GM13977 (cell line): ENCODE measurements at places on chromosomes 12 and 14.
A peak's percentile ranks its signal among the peaks of the same experiment; 100 is the strongest.

DNA sequence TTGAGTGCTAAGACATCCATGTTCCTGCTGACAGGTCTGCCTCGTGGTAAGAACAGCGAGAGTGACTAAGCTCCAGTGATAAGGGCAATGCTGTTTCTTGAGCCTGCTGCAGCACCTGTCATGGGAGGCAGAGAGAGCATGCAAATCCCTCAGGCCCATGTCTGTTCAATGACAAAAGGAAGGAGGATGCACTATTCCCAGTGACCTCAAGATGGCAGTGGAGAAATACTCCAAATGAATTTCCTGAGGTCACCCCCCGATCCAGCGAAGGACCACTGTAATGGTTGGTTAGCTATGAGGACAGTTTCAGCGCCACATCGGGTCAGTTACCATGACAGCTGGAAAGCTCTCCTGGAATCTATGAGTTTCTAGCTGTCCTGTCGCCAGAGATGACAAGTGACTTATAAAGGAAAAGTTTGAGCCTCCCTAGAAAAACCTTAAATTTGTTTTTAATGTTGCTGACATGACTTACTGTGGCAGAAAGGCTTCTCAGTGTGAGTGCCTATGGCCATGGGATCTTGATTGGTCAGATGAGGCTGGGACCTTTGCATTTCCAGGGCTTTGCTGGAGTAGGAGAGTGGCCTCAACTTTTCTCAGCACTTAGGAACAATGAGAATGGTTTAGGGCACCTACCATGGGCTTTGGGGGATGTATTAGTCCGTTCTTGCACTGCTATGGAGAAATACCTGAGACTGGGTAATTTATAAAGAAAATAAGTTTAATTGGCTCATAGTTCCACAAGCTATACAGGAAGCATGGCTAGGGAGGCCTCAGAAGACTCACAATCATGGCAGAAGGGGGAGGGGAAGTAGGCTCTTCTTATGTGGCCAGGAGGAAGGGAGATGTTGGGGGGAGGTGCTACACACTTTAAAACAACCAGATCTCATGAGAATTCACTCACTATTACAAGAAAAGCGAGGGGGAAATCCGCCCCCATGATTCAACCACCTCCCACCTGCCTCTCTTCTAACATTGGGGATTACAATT lies 88.0 kb upstream of the TMEM260 start:
- DNase-seq = peak; percentile 21

DNA sequence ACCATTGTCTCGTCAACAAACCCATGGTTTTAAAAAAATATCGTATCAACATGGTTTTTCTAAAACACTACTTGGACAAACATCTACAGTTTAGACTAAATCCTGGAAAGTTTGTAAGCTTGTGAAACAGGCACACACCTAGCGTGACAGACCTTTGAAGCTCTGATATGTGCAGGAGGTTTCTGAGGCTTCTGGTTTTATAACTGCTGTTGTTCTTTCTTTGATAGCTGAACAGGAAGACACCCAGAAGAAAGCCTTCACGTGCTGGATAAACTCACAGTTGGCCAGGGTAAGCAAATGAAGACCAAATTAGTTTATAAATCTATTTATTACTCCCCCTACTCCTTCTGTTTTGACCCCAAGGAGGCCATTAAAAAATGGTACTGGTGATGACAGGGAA lies 87.6 kb downstream of the SYNE2 start:
- peak; percentile 17 for DNase-seq

DNA sequence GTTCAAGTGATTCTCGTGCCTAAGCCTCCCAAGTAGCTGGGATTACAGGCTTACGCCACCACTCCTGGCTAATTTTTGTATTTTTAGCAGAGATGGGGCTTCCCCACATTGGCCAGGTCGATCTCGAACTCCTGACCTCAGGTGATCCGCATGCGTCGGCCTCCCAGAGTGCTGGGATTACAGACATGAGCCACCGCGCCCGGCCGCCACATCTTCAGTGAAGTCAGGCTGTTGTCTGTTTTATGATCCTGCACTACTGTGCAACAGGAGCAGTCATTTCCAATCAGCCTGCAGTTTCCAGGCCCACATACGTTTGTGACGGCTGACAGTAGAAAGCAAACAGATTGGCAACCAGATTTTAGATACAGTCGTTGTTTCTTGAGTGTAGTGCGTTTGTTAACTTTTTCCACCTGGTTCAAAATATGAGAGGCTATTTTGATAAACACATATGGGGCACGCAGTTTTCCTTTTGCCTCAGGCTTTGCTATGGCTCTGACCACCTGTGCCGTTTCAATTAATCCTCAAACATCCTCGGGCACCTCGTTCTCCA lies 74.8 kb downstream of the LGMN start:
- no peak for DNase-seq

- no peak for DNase-seq
Measured at GRCh38 chr12:47862881-47863280, 41.9 kb downstream of the VDR start.

DNA sequence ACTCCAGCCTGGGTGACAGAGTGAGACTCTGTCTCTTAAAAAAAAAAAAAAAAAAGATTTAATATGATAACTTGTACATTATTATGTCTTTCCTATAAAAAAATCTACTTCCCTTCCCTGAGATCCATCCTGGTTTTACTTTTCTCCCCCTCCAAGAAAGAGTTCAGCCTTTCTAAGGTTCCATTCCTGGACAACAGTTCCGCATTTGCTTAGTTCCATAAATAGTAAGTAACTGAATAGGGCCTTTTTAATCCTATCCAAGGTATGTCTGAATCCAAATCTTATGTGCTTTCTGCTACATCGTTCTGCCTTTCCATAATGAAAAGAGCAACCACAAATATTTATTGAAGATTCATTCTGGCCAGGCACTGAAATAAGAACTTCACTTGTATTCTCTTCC lies 187.8 kb downstream of the DACT1 start:
- no peak for DNase-seq

- DNase-seq = no peak
Measured at GRCh38 chr12:29726741-29727348, 56.9 kb downstream of the TMTC1 start.

- DNase-seq = no peak
Measured at GRCh38 chr12:109605016-109605415, 31.4 kb downstream of the MVK start.
